ENCODE measurements at places on chromosomes 4 and X. TPM values are rescaled to one million over a fixed set of nuclear protein-coding genes. Genes with fewer than 3 reads are reported as not detected.

HSD17B10 gene
- 158 TPM for total RNA-seq

DNA sequence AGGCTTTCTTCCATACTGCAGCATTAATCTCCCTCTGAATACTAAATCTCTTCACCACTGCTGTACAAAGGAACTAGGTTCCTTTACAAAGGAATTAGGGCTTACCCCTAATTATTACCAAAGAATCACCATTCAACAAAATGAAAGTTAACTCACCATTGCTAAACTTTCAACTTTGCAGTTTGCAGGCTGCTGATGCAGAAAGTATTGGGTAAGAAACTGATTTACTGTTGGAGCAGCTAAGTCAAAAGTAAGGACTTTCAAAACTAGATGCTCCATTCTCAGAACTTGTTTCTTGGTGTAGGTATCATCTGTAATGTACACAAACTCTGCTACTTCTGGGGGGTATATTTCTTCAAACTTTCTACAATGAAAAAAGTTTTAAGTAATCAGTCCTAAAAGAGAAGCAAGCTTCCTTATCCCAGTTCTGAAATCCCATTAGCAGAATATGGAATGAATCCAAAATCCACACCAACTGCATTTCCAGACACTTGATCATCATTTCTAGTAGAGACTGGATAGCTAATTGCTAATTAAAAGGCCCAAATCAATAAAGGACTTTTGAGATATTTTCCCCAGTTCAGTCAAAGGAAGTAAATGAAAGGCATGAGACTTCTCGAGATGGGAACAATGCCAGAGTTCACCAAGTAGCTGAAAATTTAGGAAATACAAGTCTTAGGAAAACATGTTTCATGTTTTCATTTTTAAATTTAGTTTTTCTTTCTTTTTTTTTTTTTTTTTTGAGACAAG, 4.3 kb downstream of the CCNA2 start:
- DNase-seq, result no peak

DNA sequence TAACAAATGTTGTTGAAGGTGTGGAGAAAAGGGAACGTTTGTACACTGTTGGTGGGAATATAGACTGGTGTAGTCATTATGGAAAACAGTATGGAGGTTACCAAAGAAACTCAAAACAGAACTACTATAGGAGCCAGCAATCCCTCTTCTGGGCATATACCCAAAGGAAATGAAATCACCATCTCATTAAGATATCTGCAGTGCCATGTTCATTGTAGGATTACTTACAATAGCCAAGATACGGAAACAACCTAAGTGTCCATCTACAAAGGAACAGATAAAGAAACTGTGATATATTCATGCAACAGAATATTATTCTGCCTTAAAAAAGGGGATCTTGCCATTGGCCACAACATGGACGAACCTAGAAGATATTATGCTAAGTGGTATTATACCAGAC, 22.2 kb downstream of the APBB2 start:
- no peak for DNase-seq

- no peak for DNase-seq
Observed at GRCh38 chr4:179307297-179308136, 1865.3 kb upstream of the AGA start.

SMIM10 gene
- 0.86 TPM for total RNA-seq

DNA sequence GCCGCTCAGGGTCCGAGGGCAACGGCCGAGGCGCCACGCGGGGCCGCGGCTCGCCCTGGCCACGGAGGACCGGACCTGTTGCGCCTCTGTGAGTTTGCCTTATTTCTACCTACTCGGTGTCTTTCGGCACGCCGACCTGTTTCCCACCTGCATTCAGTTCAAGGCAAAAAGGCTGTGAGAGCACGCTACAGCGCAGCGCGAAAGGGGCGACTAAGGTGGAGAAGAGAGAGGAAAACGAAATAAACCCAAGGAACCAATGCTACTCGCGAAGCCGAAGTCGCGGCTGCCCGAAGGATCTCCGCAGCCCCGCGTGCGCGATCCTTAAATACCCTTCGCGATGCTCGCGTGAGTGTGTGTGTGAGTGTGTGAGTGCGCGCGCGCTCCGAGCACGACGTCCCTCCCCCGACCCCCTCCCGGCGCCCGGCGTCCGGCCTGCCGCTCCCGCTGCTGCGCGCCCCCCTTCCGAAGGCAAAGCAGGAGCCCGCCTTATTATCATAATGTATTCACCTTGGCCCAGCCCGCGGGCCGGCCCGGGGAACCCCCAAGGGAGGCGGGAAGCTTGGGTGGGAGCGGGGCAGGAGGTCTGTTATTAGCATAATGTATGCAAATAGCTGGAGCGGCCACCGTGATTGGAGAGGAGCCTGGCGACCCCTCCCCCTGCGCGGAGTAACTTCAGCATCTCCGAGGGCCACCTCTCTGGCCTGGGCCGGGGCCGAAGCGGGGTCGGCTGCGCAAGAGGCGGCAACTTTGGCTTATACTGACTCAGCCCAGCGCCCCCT, at the start of gene COL25A1:
COL25A1 (minus strand) TSS at position 298 of the 779 bp plus-strand sequence.
- peak; percentile 21 for DNase-seq

DNA sequence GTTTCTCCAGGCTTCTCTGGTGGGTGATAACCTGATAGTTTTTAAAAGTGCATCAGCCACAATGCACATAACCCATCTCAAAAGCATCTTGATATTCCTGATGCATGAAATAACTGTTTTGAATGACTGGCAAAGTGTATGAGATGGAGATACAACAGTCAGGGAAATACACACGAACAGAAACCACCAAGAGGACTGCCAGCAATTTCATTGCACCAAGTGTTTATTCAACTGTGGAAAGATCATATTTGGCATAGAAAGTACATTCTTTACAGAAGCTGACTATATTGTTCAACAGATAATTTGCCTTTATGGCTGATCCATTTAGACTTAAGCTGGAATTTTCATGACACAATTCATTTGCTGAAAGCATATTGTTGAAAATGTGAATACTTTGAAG, 139.5 kb downstream of the SLIT2 start:
- DNase-seq, result no peak

DNA sequence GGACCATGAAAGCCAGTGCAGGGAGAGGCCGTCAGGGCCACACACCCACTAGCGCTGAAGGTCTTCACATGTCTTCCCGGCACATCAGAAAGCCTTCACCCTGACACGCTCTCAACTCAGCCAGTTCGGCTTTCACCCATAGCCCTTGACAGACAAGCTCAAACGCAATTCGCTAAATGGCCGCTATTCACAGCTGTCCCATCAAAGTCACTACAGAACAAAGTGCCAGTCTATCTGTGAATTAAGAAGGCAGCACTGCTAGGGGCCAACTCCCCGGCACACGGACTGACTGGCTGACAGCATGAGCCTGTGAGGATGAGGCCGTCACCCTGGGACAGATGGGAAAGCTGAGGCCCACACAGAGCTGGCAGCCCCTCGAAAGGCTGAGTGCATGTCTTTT, 45.7 kb downstream of the ACOX3 start:
- DNase-seq, result no peak

ENPP6 gene
- 2.5 TPM for total RNA-seq

HPGD gene
- 3.1 TPM for total RNA-seq

DNA sequence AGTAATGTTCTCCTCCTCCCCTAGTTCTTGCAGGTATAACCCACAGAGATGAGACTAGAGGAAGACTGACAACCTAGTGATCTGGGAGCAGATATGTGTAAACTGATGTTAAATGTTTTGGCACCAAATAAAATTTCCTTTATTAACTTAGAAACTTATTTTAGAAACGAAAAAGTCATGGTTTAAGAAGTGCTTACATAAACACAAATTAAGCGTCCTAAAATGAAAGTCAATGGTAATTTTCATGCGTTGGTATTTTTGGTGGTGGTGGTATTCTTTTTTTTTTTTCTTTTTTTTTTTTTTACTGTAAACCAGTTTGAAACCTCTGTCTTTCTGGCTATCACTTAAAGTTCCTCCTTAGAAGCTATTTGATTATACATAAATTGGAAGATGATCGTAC, 1438.1 kb upstream of the TENM3 start:
- DNase-seq, result no peak

DNA sequence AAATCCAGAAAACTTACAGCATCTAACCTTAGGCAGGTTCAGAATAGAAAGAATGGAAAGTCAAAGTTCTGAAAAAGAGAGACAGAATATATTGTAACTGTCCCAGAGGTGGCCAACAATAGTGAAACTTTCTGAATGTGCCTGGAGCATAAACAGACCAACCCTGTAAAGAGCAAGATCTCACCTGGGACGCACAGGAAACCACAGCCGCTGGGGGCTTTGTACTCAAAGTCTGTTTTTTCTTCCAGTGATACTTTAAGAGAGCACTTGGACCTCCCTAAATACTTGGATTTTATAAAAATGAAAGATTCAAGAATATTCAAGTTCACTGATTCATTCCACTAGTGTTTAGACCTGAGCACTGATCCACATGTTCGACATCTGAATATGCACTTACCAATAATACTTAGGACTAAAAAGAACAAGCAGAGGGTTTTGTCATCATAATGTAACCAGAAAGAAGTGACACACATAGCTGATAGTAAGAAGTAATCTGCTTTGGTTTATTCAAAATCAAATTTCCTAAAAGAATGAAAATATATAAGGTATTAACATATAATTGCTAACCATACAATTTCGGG, 35.3 kb downstream of the ARAP2 start:
- peak; percentile 10 for DNase-seq

DNA sequence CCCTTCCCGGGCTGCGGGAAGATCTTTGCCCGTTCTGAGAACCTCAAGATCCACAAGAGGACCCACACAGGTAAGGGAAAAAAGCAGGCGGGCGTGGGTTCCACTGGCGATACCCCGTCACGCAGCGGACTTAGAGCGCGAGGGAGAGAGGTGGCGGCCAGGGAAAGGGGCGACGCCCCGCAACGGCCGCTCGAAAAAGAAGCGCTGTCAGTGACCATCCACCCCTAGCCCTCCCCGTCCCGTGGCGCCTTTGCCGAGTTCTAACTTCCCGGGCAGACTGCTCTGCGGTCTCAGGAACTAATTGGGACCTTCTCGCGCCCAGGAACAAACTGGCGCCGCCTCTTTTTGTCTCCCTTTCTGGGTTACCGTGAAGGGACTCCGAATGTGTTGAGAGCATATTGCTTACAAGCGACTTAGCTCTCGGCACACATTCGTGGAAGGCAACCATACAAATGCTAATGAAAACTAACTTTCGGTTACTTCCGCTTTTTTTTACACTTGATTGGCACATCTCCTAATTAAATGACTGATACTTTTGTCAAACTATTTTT, 1.8 kb downstream of the ZIC3 start:
- DNase-seq, result no peak

DNA sequence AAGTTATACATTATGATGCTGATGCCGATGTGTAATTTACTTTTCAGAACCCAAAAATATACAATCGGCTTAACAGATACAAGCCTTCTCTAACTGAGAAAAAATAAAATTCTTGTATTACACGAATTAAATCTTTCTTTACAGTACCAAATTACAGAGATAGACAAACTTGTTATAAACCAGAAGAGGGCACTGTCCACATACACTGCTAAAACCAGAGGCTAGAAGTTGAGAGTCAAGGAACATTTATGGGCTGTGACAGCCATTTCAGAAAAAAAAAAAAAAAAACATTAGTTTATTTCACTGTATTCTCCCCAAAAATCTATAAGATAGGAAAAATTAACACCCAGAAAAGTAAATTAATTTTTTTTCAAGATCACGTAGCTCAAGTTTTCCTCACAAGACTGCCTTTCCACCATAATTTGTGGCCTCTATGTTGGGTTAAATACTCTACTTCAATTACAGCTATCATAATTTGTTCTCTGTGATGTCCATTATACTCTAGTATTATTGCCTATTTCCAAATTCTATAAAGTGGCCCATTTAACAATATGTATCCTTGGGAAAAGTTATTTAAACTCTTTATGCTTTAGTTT, 12.0 kb downstream of the EREG start:
- DNase-seq, result no peak

DNA sequence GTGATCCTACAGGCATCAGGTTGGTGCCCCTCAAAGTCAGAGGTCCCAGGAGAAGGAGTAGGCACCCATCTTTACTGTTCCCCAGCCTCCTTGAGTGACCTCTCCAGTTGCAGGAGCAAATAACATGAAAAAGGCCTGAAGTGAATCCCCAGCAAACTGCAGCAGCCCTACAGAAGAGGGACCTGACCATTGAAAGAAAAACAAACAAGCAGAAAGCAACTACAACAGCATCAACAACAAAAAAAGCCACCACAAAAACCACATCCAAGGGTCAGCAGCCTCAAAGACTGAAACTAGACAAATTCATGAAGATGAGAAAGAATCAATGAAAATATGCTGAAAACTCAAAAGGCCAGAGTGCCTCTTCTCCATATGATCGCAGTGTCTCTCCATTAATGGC, 128.7 kb downstream of the ANKRD50 start:
- DNase-seq, result no peak

- no peak for DNase-seq
Observed at GRCh38 chr4:13529128-13529919, 15.0 kb downstream of the NKX3-2 start.

CCKAR gene
- not detected for total RNA-seq

DNA sequence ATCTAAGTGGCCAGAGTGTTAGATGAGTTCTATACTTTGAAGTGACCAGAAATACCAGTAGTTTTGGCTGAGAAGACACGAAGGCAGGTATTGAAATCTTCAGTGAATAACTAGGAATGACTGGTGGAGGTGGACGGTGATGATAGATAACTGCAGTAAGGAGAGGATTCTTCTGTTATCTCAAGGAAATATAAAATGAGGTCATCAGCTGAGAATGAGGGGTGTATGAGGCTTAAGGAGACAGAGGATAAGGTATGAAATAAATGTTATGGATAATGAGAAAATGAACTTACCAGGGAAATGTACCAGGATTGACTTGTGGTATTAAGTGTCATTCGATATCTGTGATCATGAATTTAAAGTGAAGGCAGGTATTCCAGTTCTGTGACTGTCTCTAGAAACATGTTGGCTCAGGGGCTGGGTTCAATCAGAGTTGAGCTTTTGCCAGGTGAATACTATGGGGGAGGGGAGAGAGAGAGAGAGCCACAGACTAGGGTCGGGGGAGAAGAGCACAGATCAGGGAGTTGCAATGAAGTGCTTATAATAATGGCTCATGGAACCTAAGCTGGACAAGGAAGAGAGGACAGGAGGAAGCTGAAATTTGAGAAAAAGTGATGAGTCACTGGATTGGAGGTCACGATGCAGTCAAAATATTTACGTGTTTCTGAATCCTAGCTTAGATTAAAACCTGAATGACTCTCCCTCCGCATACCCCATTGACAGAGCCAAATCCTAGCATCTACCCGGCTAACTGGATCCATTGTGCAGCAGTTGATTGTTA, 37.5 kb upstream of the BRS3 start:
- DNase-seq, result no peak

AR gene
- not detected for total RNA-seq

GRCh38 chr4:172134521-172134920, 321.3 kb downstream of the GALNTL6 start:
- DNase-seq, result no peak

GRCh38 chrX:153370293-153371055, 30.7 kb downstream of the PNMA6E start:
- DNase-seq, result no peak

GRCh38 chr4:7734651-7735260, 204.9 kb downstream of the AFAP1 start:
- DNase-seq, result no peak

- no peak for DNase-seq
Observed at GRCh38 chrX:68997511-68997910, 167.7 kb downstream of the PJA1 start.

GRCh38 chr4:11623726-11624037, 195.0 kb upstream of the HS3ST1 start:
- DNase-seq, result no peak
